IPS DF 6.9 (cell line): ENCODE measurements at places on chromosomes 2 and 18.

- DNase-seq, result no peak
Observed at GRCh38 chr2:904246-905024, 46.2 kb upstream of the SNTG2 start.

DNA sequence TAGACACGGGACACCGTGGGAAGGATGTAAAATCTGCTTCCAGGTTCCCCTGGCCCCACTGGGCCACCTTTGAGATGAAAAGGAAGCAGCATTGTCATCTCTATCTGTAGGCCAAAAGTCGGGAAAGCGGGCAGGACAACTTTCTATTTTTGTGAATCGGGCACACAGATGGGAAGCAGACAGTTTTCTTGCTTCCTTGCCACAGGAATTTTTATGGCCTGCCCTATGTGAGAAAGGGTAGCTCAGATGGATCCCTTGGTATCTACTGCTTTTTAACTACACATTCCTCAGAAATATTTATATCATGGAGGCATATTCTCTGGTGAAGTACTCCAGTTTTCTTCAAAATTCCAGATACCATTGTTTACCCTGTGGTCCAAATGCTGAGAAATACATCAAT is 735.5 kb downstream of the CBLN2 start:
- DNase-seq, result no peak

DNA sequence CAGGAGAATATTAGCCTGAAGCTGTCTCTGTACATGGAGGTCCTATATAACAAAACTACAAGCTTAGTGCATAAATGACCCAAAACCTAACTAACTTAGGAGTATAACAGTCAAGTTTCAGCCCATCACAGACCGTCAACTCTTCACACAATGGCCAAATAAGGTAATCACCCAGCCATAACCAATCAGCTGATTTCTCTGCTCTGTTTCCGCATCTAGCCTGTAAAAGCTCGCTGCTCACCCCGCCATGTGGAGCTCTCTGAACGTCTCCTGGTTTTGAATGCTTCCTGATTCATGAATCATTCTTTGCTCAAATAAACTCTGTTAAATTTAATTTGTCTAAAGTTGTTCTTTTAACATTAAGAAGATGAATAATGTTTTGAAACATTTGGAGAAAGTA is 593.6 kb downstream of the TMX3 start:
- no peak for DNase-seq

DNA sequence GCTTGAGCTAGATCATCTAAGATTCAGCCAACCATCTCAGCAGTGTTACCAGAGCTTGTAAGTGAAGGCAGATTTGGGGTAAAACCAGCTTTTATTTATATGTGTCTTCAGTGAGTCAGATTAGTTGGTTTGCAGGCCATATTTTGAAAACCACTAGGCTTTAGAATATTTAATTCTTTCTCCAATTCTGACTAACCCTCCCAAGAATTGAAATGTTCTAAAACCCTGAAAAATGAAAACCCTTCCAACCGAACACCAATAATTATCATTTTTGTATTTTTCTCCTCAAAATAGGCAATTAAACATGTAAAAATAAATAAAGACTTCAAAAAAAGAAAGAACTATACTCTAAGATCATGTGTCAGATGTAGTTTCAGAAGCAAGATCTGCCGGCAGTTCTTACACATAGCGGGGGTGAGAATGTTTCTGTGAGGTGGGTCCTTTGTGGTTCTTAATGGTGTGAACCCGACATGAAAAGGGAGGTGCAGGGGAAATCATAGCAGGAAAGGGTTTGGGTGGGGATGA is 14.2 kb downstream of the PLEK start:
- DNase-seq, result no peak

- DNase-seq, result no peak
Observed at GRCh38 chr2:236663287-236664101, 93.9 kb downstream of the ACKR3 start.

DNA sequence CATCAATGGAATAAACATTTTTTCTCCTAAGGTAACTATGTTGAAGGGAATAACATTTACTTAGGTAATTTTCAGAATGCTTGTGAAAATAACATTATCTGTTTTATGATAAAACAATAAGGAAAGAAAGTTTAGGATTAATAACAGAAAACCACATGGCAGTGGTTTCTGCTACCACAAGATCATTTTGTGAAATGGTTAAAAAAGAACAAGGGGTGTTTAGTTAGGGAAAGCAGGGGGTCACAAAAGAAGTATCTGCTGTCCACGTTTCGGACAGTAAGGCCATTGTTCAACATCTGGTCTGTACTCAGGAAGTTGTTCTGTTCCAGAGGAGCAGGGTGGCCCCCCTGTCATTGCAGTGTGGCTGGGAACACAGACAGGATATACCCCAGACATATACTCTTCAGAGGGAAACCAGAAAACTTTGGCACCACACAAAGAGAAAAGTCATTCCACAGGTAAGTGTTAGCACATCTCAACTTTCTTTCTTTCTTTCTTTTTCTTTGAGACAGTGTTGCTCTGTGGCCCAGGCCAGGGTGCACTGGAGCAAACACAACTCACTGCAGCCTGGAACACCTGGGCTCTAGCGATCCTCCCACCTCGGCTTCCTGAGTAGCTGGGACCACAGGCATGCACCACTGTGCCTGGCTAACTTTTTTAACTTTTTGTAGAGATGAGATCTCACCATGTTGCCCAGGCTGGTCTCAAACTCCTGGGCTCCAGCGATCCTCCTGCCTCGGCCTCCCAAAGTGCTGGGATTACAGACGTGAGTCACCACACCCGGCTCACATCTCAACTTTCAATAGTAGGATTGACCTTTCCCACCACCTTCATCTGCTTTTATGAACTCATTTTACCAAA is 14.8 kb upstream of the ARL5A start:
- DNase-seq, result no peak

- no peak for DNase-seq
Observed at GRCh38 chr2:231679908-231680284, 28.4 kb upstream of the PTMA start.

GRCh38 chr18:54958704-54959625 is at the start of gene CCDC68:
TSS of gene CCDC68 (minus strand) at chr18:54959461. CDS start at chr18:54942791, 16,670 bp downstream.
- peak; percentile 5 for DNase-seq

DNA sequence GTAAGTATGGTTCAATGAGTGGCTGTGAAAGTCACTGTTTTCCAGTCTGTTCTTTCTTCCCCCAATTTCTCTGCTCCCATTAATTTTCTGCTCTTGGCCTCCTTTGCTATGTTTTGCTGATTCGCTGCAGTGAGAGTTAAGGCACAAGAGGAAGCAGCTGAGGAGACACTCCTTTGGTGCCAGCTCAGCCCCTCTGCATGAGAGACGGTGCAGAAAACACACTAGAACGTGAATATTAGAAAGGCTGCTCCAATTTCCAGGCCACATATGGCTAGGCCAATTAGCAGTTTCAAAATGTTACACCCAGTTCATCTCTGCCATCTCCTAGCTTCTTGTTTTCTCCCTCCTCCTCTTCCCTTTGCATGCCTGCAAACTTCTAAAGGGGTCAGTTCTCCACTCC is 38.9 kb downstream of the AKAIN1 start:
- DNase-seq, result no peak

DNA sequence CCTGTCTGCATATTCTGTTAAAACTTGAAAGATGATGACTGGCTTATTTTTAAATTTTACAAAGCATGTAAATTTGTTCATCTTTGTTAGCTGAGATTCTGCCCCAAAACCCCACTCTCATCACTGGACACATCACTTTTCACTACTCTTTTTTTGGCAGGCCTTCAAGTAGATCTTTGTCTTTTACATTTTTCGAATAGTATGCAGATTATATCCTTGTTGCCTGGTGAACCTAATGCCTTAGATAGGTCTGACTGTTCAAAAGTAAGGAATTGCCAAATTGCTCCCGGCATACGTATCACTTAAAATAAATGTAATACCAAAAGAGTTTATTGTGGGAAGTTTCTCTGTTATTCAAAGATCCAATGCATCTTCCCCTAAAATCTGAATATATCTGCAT is 303.3 kb downstream of the XIRP2 start:
- DNase-seq, result no peak

- no peak for DNase-seq
Observed at GRCh38 chr2:103293067-103293741, 531.4 kb downstream of the TMEM182 start.

DNA sequence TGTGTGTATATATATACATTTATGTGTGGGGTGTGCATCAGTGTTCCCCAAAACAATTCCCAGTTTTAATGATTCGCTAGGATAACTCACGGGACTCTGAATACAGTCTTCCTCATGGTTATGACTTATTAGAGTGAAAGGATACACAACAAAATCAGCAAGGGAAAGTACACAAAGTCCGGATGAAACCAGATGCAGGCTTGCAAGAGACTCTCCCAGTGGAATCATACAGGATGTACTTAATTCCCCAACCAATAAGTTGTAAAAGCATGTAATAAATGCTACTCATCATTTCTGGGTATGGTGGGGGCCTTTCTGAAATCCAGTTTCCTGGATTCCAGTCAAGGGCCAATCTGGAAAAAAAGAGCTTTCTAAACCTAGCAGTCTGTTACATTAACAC is 654.1 kb upstream of the SYT4 start:
- no peak for DNase-seq

GRCh38 chr2:138502255-138503086 is 901 bp downstream of the SPOPL start:
- no peak for DNase-seq

DNA sequence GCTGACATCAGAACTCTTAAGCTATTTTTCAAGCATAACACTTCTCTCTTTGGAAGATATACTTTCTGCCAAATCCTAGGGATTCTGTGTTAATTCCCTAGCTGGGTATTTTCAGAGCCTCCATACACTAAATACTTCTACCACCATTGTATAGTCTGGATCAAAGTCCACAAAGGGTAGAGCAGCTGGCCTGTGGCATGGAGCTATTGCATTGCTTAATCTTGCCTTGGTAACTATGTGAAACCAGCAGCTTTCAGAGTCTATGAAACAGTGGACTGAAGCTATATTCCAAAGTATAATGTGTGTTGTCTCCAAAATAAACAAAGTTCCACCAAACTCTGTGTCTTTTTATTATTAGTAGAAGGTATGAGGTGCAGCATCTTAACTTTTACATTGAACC is 296.9 kb upstream of the CDH19 start:
- no peak for DNase-seq

DNA sequence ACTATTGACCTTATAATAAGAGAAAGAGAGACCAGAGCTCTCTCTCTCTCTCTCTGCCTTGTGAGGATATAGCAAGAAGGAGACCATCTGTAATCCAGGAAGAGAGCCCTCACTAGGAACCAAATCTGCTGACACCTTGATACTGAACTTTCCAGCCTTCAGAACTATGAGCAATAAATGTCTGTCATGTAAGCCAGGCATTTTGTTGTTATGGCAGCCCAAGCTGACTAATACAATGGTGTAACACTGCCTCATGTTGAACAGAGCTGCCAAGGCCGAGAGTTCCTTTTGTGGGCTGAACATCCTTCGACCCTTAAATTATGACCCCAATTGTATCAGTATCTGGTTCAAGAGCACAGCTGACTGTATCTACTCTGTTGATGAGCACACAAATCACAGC is 108.0 kb downstream of the LRRC30 start:
- no peak for DNase-seq

DNA sequence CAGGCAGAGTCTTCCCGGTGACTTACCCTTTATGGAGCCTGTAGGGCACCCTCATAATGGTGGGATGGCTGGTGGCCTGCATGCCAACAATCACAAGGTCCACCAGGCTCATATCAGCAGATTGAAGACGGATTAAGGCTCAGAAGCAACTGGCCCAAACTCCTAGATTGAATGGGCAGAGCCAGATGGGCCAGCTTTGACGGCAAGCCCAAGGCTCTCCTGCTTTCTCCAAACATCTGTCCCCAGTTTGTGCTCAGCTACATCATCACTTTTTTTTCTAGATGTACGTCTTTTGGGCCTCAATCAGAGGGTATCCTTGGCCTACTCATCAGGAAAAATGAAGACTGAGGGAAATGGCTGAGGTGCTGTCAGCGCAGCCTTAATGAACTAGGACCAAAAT is 114.6 kb downstream of the VIT start:
- DNase-seq, result no peak

DNA sequence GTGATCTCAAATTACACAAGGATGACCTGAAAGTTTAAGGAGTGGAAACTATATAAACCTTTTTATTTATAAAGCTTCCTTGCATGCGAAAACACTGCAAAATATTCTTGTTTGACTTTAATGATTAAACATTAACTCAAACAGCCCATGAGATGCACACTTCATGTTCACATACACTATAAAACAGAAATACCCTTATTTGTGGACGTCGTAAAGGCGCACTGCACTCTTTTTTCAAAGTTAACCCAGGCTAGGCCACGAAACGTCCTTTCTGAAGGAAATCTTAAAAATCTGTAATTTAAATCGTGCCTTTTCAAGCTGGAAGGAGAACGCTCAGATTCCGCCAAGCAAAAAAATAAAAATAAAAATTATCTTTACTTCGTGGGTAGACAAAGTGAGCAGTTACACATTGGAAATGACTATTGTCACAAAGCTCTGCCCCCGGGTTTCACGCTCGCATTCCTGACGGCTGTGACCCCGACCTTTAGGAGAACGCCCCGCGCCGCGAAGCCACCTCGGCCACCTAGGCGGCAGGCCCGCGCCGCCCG is 728 bp downstream of the FAM168B start:
- no peak for DNase-seq

DNA sequence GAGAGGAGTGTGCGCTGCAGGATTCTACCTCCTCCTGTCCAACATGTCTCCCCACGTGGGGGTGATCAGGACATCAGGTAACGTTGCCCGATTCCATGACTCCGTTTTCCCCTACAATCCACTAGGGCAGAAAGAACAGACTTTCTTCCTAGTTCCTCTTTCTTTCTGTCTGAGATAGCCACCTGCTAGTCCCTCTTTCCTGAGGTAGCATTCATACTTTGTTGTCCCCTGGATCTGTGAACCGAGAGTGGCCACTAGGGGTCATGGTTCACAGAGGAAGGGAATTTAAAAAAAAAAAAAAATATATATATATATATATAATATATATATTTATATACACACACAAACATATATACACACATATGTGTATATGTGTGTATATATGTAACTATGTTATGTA is 210.0 kb upstream of the ZNF521 start:
- DNase-seq, result peak; percentile 11

GRCh38 chr2:16200554-16201193 is 260.3 kb downstream of the MYCN start:
- no peak for DNase-seq

- DNase-seq, result no peak
Observed at GRCh38 chr2:33946193-33946592, 347.1 kb upstream of the FAM98A start.

GRCh38 chr2:200498402-200499162 is 11.3 kb downstream of the KCTD18 start:
- no peak for DNase-seq

DNA sequence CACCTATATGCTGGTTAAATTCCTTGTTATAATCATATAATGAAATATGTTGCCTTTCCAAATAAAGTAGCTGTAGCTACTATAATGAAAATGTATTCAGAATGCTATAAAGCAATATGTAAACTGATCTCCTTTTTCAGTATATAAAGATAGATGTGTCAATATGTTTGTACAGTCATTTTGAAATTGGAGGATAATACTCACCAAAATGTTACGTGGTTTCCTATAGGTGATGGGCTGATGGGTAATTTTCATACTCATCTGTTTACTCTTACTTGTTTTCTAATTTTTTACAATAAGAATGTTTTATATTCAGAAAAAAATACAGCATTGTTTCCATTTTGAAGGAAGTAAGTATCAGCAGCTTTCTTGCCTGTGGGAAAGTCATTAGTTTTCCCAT is 70.2 kb downstream of the PRKRA start:
- no peak for DNase-seq
